Suppressor macrophage (primary cell): ENCODE measurements at places on chromosomes 12 and 14.

- DNase-seq = no peak
Measured at GRCh38 chr12:27493260-27493940, 30.6 kb upstream of the PPFIBP1 start.

GRCh38 chr14:38254571-38255407, 1.1 kb downstream of the CLEC14A start:
- DNase-seq = no peak

DNA sequence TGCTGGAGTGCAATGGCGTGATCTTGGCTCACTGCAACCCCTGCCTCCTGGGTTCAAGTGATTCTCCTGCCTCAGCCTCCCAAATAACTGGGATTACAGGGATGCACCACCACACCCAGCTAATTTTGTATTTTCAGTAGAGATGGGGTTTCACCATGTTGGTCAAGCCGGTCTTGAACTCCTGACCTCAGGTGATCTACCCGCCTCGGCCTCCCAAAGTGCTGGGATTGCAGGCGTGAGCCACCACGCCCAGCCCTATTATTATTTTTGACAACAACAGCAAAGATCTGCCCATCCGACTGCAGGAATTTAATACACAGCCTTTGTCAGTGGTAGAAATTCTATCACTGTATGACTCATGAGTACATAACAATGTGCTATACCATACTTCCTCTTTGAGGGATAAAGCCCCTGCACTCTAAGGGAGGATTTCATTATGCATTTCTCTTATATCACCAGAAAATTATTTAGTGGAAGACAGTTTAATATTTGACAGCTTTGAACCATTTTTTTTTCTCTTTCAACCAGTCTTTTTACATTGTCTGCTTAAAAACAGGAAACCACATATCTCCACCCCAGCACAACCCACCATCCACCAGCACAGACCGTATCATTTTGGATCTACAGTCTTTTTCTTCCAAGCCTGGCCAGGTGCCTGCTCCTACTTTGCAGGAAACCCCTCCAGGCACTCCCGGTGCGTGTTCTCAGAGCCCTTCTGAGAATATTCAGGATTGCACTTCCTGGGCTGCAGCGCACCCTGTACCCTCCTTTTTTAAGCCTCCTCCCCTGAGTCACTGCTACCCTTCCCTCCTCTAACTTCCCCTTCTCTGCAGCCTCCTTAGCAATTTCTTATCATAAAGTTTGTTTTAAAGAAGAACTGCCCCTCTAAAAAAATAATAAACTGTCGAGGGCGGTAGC, 594 bp downstream of the ARHGDIB start:
- DNase-seq = peak; percentile 74

- DNase-seq = no peak
Measured at GRCh38 chr14:31965735-31966598, 111.1 kb upstream of the ARHGAP5 start.

- DNase-seq = no peak
Measured at GRCh38 chr14:104107101-104107581, 21.6 kb downstream of the ASPG start.

DNA sequence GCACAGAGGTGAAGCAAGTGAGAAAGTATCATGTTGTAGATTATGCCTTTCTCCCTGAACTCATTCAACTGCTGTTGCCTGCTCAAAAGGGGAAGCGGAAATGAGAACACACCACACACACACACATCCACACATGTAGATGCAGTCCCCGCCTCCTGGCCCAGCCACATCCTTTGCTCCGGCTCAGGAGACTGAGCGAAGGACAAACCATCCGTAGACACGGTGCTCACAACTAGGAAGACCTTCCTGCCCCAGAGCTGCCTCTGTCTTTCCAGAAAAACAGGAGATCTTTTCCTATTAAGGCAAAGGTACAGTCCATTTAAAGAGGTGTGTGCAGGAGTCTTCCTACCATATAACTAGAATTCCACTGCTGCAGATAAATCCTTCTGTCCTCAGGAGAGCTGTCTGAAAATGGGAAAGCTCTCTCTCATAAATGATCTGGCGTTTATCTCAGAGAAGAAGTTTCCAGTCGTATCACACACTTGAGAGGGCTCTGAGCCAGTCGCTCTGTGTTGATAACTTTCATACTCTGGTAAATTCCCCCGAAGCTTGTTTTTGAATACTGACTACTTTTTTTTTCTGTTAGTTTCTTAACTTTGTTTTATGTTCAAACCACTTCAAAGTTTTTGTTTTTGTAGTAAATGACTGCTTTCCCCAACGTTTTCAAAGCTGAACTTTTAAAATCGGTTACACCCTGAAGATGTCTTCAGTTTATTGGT, at the start of gene TESPA1:
Gene TESPA1, minus strand, starts transcription at position 105 of the 719 bp plus-strand sequence. CDS start 10,200 bp downstream, outside the sequence.
- peak; percentile 79 for DNase-seq

GRCh38 chr14:95830386-95830785, 46.2 kb upstream of the TUNAR start:
- no peak for DNase-seq

GRCh38 chr14:68807148-68807600, 14.3 kb upstream of the ZFP36L1 start:
- DNase-seq = peak; percentile 91

- peak; percentile 87 for DNase-seq
Measured at GRCh38 chr14:103078420-103078749, 5.6 kb upstream of the LBHD2 start.

GRCh38 chr12:61808856-61809255, 451.3 kb upstream of the USP15 start:
- no peak for DNase-seq

GRCh38 chr14:42141328-42141727, 534.7 kb downstream of the LRFN5 start:
- no peak for DNase-seq

- DNase-seq = no peak
Measured at GRCh38 chr14:38583471-38583870, 327.6 kb upstream of the CLEC14A start.

DNA sequence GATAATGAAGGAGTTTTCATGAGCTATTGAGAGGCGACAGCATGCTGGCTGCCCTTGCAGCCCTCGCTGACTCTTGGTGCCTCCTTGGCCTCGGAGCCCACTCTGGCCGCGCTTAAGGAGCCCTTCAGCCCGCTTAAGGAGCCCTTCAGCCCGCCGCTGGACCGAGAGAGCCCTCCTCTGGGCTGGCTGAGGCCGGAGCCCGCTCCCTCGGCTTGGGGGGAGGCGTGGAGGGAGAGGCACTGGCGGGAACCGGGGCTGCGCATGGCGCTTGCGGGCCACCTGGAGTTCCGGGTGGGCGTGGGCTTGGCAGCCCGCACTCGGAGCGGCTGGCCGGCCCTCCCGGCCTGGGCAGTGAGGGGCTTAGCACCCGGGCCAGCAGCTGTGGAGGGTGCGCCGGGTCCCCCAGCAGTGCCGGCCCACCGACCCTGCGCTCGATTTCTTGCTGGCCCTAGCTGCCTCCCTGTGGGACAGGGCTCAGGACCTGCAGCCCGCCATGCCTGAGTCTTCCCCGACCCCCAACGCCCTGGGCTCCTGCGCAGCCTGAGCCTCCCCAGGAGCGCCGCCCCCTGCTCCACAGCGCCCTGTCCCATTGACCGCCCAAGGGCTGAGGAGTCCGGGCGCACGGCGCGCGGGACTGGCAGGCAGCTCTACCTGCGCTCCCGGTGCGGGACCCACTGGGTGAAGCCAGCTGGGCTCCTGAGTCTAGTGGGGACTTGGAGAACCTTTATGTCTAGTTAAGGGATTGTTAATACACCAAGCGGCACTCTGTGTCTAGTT, 20.1 kb upstream of the PAWR start:
- DNase-seq = no peak

GRCh38 chr12:123150744-123151456, at the start of gene PITPNM2:
Gene PITPNM2 (minus strand): TSS chr12:123151090. CDS start chr12:123034590, 116,500 bp downstream.
- DNase-seq = peak; percentile 78

DNA sequence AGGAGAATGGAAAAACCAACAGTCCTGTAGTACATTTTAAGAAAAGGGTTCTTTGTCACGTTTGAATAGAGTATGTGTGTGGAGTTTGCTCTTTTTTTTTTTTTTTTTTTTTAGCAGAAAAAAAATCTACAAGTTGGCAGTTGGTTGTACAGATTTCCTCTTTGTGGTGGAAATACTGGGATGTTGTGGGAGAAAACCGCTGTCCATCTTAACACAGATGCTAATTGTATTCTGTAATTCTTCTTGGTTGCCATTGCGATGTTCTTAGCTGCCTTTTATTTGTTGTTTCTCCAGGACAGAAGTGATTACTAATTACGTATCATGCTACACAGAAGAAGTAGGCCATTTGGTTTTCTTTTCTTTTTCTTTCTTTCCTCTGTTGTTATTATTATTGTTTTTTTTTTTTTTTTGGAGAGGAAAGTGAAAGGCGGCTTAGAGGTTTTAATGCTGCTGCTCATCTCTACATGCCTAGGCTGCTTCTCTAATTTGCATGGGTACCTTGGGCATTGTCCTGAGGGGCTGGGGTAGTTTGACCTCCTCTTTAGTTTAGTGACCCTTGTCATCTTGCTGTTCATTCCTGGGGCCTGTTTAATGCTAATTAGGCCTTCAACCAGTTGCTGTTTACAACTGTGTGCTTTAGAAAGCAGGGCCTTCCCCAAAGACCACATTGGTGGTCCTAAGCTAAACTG, 94.7 kb downstream of the TMTC2 start:
- DNase-seq = no peak

GRCh38 chr14:93050761-93051160, 65.0 kb downstream of the ITPK1 start:
- no peak for DNase-seq

DNA sequence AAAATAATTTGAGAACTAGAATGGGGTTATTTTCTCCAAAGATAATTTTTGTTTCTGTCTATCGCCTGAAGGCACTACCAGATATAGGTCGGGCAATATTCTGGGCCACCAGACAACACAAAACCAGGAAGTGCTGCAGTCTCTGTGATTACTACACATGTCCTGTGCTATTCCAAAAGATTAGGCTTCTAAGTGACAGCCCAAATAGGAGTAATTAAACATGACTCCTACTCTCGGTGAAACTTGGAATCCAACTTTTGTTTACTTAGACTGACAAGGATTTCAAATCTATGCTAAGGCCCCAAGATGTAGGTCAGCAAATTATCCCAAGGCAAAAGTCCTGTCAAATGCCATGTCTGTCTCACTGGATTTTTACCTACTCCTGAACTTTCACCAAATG, 157.6 kb upstream of the LRFN5 start:
- DNase-seq = no peak

- DNase-seq = no peak
Measured at GRCh38 chr12:80299976-80300375, 144.1 kb upstream of the PTPRQ start.

DNA sequence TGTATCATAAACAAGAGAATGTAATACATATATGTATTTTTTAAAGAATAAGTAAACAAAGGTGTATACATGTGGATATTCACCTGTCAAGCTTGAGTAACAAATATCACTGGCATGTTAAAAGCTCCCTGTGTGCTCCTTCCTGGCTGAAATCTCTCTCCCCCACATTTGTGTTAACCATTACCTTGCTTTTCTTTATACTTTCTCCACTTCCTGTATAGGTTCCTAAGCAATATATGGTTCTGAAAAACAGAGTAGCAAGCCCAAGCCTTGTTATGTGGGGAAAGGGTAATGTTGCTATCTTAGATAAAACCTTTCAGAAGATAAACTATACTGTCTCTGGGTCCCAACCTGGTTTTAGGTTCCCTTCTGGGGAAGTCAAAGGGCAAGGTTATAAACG, 32.3 kb upstream of the TBC1D30 start:
- DNase-seq = no peak
